Stimulated activated CD8-positive, alpha-beta memory T cell treated with anti-CD3 and anti-CD28 coated beads, Interleukin-4, amount 100 ng/mL, for 4 hours (primary cell): ENCODE measurements at places on chromosomes 2 and 18.

DNA sequence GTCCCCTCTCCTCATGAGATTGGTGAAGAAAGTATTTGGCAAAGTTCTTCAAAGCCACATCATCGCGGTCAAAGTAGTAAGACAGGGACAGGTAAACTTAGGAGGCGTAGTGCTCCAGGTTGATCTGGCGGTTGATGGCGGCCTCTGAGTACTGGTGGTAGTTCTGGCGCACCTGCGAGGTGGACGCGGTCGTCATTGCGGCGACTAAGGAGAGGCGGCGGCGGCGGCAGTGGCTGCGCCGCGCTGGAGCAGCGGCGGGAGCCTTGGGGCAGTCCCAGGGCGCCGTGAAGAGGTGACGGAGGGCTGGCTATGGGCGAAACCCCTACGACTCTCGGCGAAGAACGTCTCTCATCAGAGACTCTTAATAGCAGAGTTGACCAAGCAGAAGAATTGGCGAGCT is 107.2 kb upstream of the UBE2E3 start:
- DNase-seq: no peak

- no peak for DNase-seq
Measured at GRCh38 chr2:162484551-162484950, 140.6 kb downstream of the GCA start.

- no peak for DNase-seq
Measured at GRCh38 chr18:32618546-32618945, 147.9 kb upstream of the GAREM1 start.

GRCh38 chr2:18896125-18896764 is 306.9 kb upstream of the NT5C1B start:
- no peak for DNase-seq

DNA sequence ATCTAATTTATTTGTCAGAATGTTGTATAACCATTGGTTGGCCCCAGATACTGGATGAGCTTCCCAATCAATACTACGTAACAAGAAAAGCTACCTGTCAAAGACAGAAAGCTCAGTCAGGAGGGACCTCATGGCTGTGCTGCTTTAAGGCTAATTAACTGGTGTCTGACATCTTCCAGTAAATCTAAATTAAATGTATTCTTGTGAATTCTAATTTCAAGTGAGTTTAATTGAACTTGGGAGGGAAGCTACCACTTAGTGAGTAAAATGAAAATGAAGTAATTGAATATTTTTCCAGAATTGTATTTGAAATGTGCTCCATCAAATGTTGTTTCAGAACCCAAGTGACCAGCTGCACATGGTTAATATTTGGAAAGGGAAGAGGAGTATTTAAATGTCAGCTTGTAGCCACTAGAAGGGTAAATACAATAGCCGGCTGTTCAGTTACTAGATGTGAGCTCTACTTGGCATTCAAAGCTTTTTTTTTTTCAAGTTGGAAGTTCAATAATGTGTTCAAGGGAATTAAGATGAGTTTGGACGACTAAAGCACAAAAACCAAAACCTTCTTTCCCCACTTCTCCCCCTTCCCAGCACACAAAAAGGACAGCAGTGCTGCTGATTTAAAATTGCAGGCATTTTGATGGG is 62.0 kb downstream of the GPR39 start:
- DNase-seq: no peak

- no peak for DNase-seq
Measured at GRCh38 chr2:213145715-213146242, 5.6 kb downstream of the IKZF2 start.

- DNase-seq: no peak
Measured at GRCh38 chr2:239951825-239952224, 73.3 kb downstream of the NDUFA10 start.

GRCh38 chr2:204655101-204655500 is 109.8 kb downstream of the PARD3B start:
- no peak for DNase-seq
